ENCODE measurements at places on chromosomes 7 and 10. TPM values are rescaled to one million over a fixed set of nuclear protein-coding genes. Genes with fewer than 3 reads are reported as not detected.
A peak's percentile ranks its signal among the peaks of the same experiment; 100 is the strongest.

DNA sequence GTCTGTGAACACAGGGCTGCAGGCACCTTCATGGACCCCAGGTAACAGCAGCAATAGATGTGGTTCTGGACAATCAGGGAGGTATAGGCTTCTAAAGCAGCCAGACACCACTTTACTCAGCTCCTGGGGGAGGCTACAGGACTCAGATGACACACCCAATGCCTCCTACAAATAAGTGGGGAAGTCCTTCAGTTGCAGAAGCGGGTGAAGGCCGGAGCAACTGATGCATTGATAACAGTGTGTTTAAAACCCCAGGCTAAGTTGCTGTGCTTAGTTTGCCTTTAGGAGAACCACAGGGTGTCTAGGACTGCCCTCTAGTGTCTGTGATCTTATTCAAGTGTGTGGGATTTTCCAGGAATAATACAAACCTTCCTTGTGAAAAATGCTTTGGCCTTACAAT, 5.9 kb upstream of the ITGA8 start:
- no peak for DNase-seq

GRCh38 chr7:135962802-135963201, 14.4 kb downstream of the MTPN start:
- no peak for DNase-seq

DNA sequence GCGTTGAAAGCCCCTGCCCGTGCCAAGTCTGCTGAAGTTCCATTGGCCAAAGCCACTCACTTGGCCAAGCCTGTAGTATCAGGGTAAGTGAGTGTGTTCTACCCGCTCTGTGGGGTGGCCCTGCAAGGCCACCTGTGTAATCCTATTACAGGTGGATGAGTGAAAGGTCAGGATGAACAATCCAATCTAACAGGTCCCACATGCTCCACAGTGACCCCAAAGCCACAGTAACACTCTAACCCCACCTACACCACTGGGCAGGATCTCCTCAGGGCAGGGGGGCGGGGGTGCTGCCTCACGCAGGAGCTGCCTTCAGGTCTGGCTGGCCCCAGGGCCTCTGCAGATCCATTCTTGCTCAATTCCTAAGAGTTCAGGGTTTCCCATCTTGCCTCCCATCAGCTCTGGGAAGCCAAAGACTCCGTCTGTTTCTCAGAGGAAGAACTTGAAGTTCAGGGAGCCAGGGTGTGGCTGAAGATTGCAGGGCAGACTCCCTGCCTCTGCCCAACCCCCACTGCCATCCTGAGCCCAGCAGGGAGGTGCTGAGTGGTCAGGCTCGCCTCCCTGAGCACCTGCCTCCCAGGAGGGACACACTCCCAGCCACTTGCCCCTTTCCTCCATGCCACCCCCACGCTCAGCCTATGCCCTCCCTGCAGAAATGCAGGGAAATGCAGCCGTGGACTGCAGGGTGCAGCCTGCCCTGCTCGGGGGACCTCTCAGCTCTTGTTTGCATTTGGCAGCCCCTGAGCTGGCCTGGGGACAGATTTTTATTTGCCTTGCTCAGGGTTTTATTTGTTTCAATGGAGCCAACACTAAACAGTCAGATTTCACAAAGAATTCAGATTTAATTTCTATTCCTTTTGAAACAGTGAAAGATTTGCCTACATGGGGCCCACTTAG, 9.8 kb upstream of the COMTD1 start:
- no peak for DNase-seq

PGAM2 gene
- polyA plus RNA-seq, result 13.6 TPM

HOXA13 gene
- not detected for polyA plus RNA-seq

GRCh38 chr7:83060218-83060617, 102.5 kb downstream of the PCLO start:
- DNase-seq, result no peak

DNA sequence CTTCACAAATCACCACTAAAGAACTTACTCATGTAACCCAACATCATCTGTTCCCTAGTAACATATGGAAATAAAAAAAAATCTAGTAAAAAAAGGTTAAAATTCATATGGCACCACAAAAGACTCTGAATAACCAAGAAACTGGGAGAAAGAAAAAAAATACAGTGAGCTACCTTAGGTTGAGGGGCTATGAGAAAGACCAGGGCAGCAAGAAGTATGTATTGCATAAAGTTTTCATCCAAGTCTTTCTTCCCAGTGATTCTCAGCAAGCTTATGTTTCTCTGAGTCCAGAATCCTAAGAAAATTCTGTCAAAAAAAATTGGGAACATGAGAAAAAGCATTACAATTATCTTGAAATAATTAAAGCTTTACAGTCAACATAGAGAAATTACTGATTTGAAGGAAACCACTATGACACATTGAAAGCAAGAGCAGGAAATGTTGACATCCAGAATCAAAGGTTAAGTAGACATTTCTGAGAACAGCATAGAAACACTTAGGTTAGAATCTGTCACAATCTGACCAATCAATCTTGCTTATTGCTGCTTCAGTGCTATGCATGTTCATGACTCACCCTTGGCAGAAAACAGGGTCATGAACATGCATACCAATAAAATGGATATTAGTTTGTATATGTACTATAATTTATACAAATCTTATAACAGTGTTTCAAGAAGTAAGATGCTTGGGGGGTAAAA, 494.0 kb upstream of the POT1 start:
- DNase-seq, result no peak

GRCh38 chr10:116849248-116850057, at the start of gene ENO4:
Gene ENO4 (plus strand): TSS chr10:116849499. CDS start chr10:116849567, 68 bp downstream.
- peak; percentile 98 for DNase-seq

UNCX gene
- 3.9 TPM for polyA plus RNA-seq

- DNase-seq, result no peak
Measured at GRCh38 chr10:112678581-112678980, 231.6 kb downstream of the VTI1A start.

PYROXD2 gene
- 18.7 TPM for polyA plus RNA-seq

TPST1 gene
- polyA plus RNA-seq, result 47.9 TPM

GRCh38 chr7:139548302-139549028, 25.0 kb downstream of the CLEC2L start:
- DNase-seq, result no peak

OR2A5 gene
- polyA plus RNA-seq, result 0.30 TPM

DNA sequence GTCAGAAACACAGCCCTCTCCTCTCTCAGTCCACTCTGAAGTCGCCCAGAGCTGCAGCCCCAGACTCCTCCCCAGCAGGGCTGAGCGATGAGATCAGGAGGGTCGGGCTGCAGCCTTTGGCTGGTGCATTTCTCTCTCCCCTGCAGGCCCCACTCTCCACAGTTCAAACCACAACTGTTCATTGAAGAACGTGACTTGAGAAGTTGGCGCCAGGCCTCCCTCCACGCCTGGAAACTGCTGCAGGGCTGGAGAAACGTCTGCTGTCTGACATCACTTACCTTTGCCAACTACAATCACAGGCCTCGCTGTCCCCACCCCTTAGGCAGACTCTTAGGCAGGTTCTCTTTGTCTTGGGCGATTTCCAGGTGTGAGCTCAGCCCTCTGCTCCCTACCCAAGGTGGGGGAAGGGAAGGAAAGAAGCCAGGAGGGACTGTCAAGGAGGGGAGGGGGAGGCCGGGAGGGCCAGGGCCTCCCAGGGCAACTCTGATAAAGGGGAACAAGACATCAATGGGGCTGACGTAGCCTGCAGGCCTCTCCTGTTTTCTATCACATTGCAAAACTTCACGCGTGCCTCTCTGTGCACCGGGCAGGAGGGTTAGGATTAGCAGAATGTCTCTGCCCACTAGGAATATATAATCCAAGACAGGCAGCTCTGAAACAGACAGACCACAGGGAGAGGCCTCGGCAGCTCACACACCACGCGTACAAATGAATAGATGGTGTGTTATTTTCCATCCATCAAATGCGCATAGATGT, 32.7 kb downstream of the CALML5 start:
- peak; percentile 79 for DNase-seq

DNA sequence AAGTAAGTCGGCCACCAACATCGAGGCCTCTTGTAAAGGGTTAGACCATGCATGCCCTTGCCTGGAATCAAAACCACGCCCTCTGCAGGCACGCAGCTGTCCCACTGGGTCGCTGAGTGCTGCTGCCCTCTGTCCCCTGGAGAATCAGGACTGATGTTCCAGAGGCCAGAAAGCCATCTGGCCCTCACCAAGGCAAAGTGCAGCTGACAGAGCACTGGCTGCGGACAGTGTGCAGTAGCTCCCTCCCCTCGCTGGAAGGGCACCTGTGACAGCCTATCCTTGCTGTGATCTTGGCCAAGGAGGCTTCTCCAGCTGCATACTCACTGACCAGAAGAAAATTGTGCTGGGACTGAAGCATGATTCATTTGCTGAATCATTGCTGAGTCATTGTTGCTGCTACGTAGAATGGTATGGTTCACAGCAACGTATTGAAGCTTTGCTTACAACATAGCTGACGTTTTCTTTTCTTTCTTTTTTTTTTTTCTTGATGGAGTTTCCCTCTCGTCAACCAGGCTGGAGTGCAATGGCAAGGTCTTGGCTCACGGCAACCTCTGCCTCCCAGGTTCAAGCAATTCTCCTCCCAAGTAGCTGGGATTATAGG, 30.4 kb downstream of the DDC start:
- DNase-seq, result no peak

ZNF853 gene
- polyA plus RNA-seq, result 42.6 TPM

DNA sequence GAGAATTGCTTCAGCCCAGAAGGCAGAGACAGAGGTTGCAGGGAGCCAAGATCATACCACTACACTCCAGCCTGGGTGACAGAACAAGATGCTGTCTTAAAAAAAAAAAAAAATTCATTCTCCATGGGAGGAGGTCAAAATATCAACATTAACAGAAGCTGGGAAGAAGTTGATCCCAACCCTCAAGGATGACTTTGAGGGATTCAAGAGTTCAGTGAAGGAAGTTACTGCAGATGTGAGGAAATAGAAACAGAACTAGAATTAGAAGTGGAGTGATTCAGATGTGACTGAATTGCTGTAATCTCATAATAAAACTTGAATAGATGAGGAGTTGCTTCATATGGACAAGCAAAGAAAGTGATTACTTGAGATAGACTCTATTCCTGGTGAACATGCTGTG, 19.7 kb upstream of the RPEL1 start:
- no peak for DNase-seq

AKR1C3 gene
- 2.3 TPM for polyA plus RNA-seq

GIMAP1 gene
- 2.7 TPM for polyA plus RNA-seq

DNA sequence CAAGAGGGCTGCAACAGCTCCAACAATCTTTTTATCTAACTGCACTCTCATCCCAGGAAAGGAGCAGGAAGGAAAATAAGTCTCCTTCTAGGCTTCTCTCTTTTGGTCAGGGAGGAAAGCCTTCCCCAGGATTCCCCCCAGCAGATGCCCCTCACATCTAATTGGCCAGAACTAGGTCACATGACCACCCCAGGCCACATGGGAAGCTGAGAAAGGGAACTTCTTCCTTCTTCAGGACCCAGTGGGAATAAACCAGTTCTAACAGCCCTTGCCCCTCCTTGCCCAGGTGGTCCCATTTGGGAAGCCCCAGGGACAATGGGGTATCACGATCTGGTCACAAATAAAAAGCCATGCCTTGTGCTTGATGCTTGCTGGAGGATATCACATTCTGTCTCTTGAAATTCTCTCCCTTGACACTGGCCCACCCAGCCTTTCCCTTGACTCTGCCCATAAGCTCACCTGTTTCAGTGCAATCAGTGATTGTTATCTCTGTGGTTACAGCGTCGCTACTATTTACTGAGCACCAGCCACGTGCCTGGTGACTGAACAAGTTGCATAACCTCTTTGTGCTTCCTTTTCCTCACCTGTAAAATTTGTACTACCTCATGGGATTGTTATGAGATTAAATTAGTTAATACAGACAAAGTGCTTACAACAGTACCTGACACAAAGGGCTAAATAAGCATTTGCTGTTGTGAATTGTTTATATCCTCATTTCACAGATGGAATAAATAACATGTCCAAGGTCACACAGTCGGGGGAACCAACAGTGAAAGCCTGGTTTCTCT, 9.0 kb upstream of the TACR2 start:
- no peak for DNase-seq

LRIT1 gene
- not detected for polyA plus RNA-seq

DNA sequence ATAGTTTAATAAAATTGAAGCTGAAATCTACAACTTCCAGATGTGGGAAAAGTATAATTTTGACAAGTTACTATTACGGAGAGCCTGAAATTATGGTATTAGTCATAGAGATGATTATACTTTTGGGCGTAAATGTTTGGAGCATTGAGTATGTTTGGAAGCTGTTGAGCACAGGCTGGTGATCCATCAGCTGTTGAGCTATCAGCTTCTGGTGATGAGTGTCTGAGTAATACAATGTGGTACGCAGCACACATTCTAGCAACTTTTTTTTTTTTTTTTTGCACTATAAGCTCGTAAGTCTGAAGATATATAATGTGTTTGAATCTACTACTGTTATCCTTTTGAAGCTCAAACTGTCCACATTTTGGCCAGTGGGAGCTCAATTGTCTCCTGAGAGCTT, 123.4 kb downstream of the ATE1 start:
- no peak for DNase-seq

- DNase-seq, result no peak
Measured at GRCh38 chr7:33578166-33578565, 327.2 kb upstream of the BMPER start.

DNA sequence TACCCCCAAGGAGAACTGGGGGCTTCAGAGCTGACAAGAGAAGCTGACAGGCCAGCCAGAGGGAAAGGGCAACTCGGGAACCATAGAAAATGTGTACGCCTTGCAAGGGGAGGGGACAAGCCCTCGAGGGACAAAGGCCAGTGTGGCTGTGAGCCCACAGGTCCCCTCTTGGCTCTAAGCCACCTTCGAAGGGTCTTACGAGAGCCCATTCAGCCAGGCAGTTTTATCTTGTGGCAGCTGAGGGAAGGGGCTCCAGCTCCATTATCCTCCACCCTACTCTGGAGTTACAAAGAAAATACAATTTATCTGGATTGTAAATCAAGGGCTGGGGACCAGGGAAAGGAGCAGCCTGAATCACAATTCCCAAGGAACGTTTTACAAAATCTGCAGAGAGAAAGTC, 159.5 kb upstream of the ZMIZ1 start:
- DNase-seq, result no peak

DNA sequence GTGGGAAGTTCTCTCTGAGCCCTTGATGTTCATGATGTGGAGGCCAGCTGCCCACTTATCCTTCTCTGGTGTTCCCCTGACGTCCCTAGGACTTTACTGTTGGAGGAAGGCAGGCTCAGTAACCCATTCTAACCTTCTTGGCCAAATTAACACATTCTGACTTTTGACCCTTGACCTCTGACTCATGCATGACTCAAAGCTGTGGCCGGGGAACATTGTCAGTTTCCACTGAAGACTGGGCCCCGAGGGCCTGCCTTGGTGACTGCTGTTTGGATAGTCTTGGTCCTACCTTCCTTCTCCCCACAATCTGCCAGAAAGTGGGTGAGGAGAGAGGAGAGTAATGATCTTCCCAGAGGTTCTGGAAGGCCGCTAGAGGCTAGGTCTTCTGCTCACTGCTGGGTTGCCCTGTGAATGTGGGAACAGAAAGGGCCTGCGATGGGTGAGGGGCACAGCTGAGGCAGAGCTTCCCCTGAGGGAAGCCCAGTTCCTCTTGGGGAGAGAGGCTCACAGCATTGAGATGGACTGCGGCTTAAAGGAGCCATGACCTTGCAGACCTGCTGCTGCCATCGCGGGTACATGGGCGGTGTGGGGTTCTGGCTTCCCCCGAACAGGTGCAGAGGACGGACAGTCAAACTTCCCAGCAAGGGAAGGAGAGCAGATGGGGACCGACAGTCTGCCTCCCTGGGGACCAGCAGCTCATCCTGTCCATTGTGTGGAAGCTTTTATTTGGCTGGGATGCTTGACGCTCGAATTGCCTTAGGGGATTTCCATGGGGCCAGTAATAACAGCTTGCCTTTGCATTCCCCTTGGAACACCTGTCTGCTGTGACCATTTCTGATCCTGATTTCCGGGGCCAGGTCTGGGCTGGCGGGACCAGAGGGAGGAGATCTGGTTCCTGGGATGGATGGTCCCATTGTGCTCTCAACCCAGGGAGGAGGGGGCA, 43.8 kb downstream of the ADAMTS14 start:
- DNase-seq, result no peak

Data from spinal cord (tissue), 10 donors.